Upper lobe of left lung (tissue), 6 donors: ENCODE measurements at places on chromosomes 3 and 15. TPM values are rescaled to one million over a fixed set of nuclear protein-coding genes. Genes with fewer than 3 reads are reported as not detected.

- H3K27ac ChIP-seq: peak overlapping the region; percentile 81
- H3K4me1 ChIP-seq: peaks cover 23% of the 10 kb centered on the region
- DNase-seq: no peak
- no peaks in the 10 kb centered on the region for H3K27me3 ChIP-seq
- peak overlapping the region; percentile 56 for H3K4me3 ChIP-seq
- no peaks in the 10 kb centered on the region for H3K36me3 ChIP-seq
Measured at GRCh38 chr15:98547275-98547674, 101.1 kb upstream of the IGF1R start.

GRCh38 chr15:93610944-93611343 is 521.9 kb upstream of the RGMA start:
- H3K27ac ChIP-seq: no peak overlapping the region
- no peaks in the 10 kb centered on the region for H3K4me1 ChIP-seq
- H3K36me3 ChIP-seq: no peaks in the 10 kb centered on the region
- DNase-seq: no peak
- no peak overlapping the region for H3K4me3 ChIP-seq
- H3K27me3 ChIP-seq: no peaks in the 10 kb centered on the region

The LRRC31 gene
- total RNA-seq: 0.34 TPM

The RETNLB gene
- total RNA-seq: not detected
